Endothelial cell of umbilical vein (primary cell): ENCODE measurements at places on chromosomes 3 and 15. TPM values are rescaled to one million over a fixed set of nuclear protein-coding genes. Genes with fewer than 3 reads are reported as not detected.

Gene SMCO1
- not detected in 2 replicates for polyA plus RNA-seq

DNA sequence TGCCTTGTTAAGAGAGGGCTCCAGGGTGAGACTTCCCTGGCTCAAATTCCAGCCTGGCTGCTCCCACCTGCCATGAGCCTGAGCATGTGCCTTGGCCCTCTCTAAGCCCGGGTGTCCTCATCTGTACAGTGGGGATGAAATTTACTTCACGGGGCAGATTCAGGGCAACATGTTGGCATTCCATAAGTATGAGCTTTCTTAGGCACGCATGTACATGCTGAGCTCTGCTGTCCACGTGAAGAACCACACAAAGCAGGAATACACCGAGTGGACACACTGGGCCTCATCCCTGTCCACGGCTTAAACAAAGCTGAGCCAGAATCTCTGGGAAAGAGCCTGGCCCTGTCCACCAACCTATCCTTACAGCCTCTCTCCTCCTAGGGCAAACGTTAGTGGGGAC lies 167.4 kb downstream of the OSBPL10 start:
- H3K4me3 ChIP-seq = no peak overlapping the region
- H3K27ac ChIP-seq = no peak overlapping the region
- H3K36me3 ChIP-seq = no peaks in the 10 kb centered on the region
- H3K4me1 ChIP-seq = no peaks in the 10 kb centered on the region
- H3K27me3 ChIP-seq = no peaks in the 10 kb centered on the region
- DNase-seq = no peak

Gene SLTM
- polyA plus RNA-seq = 15.5 and 28.1 TPM in 2 replicates

Gene FAH
- 18.7 TPM in 2 replicates for polyA plus RNA-seq

DNA sequence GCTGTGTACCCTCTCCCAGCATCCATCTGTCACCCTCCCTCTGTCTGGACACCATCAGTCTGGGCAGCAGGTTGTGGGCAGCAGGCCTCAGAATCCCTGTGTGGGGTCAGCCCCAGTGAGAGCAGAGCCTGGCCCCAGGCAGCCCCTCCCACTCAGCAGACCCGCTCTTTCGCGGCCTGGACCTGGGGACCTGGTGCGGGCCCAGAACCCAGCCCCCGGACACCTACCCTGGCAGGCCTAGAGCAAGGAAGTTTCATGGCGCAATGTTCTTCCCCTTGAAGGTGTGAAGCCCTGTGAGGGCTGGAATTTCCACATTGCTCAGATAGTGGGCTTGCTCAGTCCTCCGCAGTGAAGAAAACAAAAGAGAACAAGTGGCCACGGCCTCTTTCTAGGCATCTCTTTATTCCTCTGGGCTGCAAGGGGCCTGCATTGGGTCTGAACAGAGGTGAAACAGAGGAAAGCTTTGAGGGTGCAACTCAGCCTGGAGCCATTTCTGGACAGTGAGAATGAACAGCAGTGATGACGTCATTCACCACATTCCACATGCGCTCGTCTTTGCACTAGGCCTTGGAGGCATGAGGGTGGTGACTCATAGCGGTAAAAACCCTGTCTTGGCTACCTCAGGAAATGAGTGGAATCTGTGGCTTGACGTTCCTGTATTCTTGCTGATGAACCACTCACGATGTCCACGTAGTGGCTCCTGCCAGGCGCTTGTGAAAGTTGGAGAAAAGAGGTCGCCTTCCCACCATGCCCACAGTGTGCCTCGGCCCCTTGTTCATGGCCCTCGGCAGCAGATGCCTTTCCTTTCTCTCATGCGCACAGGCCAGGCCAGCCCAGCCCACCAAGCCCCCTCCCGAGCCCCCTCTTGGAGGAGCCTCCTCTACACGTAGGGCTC lies 66.1 kb downstream of the SLC30A4 start:
- no peaks in the 10 kb centered on the region for H3K27me3 ChIP-seq
- peaks cover 12% of the 10 kb centered on the region for H3K4me1 ChIP-seq
- peak; percentile 81 for DNase-seq
- no peaks in the 10 kb centered on the region for H3K36me3 ChIP-seq
- H3K27ac ChIP-seq = peak overlapping the region; percentile 58

DNA sequence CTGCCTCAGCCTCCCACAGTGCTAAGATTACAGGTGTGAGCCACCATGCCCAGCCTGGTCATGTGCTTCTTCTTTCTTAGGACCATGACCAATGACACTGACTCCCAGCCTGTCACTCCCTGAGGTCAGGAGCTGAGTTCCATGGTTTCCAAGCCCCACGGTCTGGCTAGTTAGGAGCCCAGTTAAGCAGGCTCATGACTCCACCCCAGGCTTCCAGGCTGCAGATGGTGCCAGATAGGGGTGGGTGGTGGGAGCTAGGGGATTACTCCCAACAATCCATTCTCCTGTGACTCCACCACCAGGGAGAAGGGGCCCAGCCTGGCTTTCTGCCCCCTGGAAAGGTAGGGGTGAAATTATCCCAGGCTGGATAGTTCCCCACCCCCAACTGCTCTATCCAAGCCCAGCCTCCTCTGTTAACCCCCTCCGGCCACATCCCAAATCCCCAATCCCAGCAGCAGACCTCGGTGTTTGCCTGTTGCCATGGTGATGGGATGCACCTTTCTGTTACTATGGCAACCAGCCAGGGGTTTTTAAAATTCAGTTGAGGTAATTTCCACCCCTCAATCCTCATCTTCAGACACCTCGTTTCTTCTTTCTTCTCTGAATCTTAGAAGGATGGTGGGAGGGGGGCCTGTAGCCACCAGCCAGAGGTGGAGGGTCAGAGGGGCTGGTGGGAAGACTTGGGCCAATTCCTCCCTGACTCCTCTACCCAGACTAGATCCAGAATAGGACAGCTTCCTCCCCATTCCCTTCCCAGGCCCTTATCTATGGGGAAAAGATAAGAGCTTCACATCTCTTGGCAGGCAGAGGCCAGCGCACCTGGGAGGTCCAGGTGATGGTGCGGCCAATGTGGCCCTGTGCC lies 22.5 kb upstream of the SEMA3F start:
- H3K4me3 ChIP-seq = no peak overlapping the region
- H3K4me1 ChIP-seq = no peaks in the 10 kb centered on the region
- no peaks in the 10 kb centered on the region for H3K36me3 ChIP-seq
